ENCODE measurements at places on chromosomes 3 and 15. TPM values are rescaled to one million over a fixed set of nuclear protein-coding genes. Genes with fewer than 3 reads are reported as not detected.

DNA sequence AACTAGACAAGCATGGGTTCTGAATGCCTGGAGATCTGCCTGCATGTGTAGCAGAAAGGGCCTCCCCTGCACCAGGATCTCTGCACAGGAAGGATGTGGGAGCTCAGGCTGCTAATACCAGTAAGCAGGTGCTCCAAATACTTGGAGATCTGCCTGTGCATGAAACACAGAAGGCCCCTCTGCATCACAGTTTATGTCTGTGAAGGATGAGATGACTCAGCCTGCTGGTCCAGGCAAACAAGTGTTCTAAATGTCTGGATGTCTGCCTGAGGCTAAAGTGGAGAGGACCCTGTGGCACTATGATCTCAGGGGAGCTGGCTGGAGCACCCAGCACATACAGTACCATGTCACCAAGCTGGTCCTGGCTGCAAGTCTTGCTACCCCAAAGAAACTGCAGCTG is 678.8 kb downstream of the MCTP2 start:
- no peak overlapping the region for H3K27ac ChIP-seq
- no peaks in the 10 kb centered on the region for H3K4me1 ChIP-seq
- no peaks in the 10 kb centered on the region for H3K27me3 ChIP-seq
- H3K4me3 ChIP-seq: no peak overlapping the region

DNA sequence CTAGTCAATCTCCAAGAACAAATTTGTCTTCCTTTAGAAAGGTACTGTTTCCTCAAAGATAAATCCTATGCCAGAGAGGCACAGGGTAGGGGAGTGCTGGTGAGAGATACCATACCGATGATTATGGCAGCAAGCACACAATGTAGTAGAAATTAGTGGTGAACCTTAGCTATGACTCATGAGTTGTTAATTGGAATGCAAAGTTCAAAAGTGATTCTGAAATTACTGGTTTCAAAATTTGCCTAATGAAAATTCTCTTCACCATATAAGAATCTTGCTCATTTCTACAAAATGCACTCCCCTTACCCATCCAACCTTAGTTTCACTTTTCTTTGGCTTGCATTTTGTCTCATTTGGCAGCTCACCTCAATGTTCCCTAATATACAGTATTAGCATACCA is 139.5 kb upstream of the SLC2A2 start:
- H3K4me3 ChIP-seq: no peak overlapping the region
- no peaks in the 10 kb centered on the region for H3K36me3 ChIP-seq

GRCh38 chr3:132294906-132295305 is 22.3 kb upstream of the ACP3 start:
- no peaks in the 10 kb centered on the region for H3K4me1 ChIP-seq
- H3K27me3 ChIP-seq: no peaks in the 10 kb centered on the region
- no peak overlapping the region for H3K27ac ChIP-seq
- no peak overlapping the region for H3K4me3 ChIP-seq
- no peaks in the 10 kb centered on the region for H3K36me3 ChIP-seq

DNA sequence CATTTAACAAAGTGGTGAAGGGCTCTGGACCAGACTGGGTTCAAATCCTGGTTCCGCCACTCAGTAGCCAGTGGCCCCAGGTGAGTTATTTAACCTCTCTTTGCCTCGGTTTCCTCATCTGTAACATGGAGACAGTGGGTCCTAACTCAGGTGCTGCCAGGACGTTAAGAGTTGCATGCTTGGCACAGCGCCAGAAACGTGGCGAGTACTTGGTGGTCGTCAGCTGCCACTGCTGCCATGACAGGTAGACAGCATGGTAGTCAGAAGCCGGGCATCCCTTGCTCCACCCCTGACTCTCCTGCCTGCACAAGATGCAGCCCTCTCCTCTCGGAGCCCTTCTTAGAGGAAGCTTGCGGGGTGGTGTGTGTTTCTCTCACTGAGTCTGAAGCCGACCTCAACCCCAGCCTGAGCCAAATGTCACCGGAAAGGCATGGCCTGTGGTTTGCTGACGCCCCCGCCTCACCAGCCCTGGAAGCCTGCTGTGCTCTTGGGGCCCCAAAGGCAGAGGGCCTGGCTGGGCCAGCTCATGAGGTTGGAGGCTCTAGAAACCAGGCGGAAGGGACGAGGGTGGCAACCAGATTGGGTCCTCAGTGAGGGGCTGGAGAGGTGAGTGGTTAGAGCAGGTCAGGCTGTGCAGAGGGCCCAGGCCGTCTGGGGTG is 160.8 kb upstream of the TLE3 start:
- H3K4me1 ChIP-seq: peaks cover 8% of the 10 kb centered on the region
- no peak overlapping the region for H3K4me3 ChIP-seq
- no peak overlapping the region for H3K27ac ChIP-seq
- H3K36me3 ChIP-seq: no peaks in the 10 kb centered on the region
- no peaks in the 10 kb centered on the region for H3K27me3 ChIP-seq
- no peak for DNase-seq

DNA sequence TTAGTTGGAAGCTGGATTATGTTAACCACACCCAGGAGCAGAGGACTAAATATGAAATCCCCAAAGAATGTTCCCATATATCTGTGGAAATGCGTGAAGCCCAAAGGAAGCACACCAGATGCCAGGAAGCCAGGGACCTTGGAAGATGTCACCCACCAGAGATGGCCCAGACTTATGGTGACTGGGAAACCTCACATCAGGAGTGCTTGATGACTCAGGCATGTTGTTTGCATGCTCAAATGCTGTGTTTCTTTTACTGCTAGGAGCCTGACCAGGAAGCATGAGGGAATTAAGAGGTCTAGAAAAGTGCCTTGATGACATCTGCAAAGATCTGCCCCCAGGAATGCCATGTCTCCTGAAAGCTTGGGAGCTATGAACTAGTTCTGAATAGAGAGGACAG is 109.0 kb upstream of the SLC2A2 start:
- H3K27ac ChIP-seq: no peak overlapping the region
- no peaks in the 10 kb centered on the region for H3K36me3 ChIP-seq
- no peak overlapping the region for H3K4me3 ChIP-seq
- H3K4me1 ChIP-seq: no peaks in the 10 kb centered on the region
- no peaks in the 10 kb centered on the region for H3K27me3 ChIP-seq

DNA sequence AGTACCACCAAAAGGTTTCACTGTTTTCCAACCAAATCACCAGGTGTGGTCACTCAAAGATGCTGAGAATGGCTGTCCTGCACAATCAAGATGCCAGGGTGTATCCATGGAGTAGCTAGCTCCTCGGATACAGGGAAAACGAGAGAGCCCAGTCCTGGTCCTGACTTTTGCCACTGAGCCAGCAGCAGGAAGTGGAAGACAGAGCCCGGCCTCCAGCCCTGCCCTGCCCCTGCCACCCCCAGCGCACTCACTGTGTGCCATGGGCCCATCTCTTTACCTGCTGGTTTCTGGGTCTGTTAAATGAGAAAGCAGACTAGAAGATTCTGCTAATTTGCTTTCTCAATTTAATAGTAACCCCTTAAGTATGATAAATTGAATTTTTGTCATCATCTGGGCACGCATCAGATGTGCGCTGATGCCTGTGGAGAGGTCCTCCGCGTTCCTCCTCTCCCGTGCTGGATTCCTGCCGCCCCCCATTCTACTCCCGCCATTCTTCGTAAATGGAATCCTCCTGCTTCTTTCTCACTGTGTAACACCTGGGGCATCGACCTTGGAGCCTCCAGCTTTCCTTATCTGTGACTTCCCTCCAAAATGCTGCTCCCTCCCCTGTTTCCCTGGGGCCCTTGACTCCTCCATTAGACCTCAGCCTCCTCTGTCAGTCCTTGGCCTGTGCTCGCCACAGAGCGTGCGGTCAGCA is 18.0 kb downstream of the TNFAIP8L3 start:
- no peak for DNase-seq
- H3K4me3 ChIP-seq: peak overlapping the region; percentile 35
- no peaks in the 10 kb centered on the region for H3K36me3 ChIP-seq
- H3K27ac ChIP-seq: peak overlapping the region; percentile 27

DNA sequence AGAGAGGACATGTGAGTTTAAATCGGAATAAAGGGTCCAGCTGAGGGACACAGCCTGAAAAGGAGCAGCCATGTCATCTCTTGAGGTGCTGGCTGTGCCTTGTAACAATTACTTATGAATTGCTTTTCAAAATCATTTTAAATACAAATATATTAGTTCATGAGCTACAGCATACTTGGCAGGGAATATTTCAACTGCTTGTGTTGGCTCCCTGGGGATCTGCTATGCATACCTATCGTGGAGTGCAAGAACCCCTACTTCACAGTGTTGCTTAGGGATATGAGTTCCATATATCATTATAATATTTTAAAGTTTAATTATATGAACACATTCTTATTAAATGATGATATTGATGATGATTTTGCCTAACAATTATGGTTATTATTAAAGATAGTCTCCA is 19.1 kb upstream of the P2RY14 start:
- H3K36me3 ChIP-seq: peaks cover 78% of the 10 kb centered on the region
- DNase-seq: no peak
- no peak overlapping the region for H3K4me3 ChIP-seq
- H3K4me1 ChIP-seq: no peaks in the 10 kb centered on the region
- no peaks in the 10 kb centered on the region for H3K27me3 ChIP-seq

NGRN gene
- total RNA-seq: 42.6 TPM

DNA sequence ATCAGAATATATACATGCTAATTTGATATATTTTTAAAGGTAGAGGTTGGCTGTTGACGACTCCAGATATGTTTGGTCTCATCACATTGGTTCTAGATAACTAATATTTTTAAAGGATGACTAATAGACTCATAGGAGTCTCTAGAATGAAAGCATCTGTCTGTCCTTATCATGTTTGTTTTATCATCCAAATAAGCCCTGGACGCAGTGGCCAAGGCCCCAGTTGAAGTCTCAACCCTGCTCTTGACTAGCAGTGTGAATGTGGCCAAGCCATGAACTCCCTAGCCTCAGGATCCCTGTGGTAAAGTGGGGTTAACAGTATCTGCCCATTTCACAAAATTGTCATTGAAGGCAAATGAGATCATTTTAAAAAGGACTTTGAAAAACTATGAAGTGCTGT is 53.6 kb downstream of the ABHD2 start:
- no peaks in the 10 kb centered on the region for H3K4me1 ChIP-seq
- no peak overlapping the region for H3K4me3 ChIP-seq
- H3K27ac ChIP-seq: peak overlapping the region; percentile 4

SQOR gene
- total RNA-seq: 178 TPM

- no peak for DNase-seq
- H3K36me3 ChIP-seq: no peaks in the 10 kb centered on the region
- H3K27me3 ChIP-seq: no peaks in the 10 kb centered on the region
- H3K27ac ChIP-seq: no peak overlapping the region
- peaks cover 24% of the 10 kb centered on the region for H3K4me1 ChIP-seq
Measured at GRCh38 chr3:12871404-12871983, 30.1 kb upstream of the RPL32 start.

DNA sequence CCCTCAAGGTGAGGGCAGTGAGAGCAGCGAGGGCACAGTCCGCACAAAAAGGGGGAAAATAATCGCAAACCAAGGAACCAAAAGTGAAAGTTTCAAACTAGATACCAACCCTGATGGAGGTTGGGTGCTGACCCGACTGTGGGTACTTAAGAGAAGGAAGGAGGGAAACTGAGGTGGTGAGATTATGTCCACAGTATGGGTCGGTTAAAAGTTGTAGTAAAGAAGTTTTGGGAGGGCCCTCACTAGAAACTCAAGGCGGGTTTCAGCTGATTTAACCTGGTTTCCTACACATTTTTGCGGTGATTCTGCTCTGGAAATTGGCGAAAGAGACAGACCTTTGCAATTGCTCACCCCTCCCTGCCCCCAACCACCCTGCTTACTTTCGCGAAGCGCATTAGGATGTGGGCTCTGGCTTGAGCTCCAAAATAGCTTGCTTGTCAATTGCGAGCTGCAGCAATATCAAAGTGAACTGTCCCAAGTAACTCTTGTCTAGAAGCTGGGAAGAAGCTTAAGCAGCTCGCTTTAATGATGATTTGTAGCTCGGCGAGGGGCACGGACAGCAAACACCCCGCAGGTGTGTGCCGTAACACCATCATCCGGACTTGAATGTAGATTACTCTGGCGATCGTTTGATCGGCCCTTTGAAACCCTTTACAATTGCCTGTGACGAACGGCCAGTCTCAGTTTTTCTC is 15.8 kb downstream of the SOX2 start:
- H3K4me3 ChIP-seq: peak overlapping the region; percentile 40
- H3K27ac ChIP-seq: peak overlapping the region; percentile 70
- DNase-seq: no peak
- H3K36me3 ChIP-seq: no peaks in the 10 kb centered on the region
- H3K27me3 ChIP-seq: peaks cover 27% of the 10 kb centered on the region

APH1B gene
- 2.2 TPM for total RNA-seq

GRCh38 chr3:132539681-132540080 is 57.4 kb upstream of the ACKR4 start:
- H3K4me1 ChIP-seq: no peaks in the 10 kb centered on the region
- no peak overlapping the region for H3K27ac ChIP-seq
- no peak overlapping the region for H3K4me3 ChIP-seq
- no peaks in the 10 kb centered on the region for H3K27me3 ChIP-seq
- peaks cover 6% of the 10 kb centered on the region for H3K36me3 ChIP-seq

DNA sequence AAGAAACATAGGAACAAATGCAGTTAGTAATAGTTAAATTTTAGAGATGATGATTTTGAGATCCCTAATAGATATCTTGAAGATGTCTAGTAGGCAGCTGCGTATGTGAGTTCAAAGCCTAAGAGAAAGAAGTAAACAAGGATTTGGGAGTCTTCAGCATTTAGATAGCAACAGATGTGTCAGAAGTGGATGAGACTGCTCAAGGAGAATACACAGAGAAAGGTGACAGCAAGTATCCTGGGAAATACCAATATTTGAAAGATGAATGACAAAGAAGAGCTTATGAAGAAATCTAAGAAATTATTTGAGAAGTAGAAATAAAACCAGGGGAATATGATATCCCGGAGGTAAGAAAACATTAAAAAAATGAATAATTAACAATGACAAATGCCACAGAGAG is 130.9 kb downstream of the PCCB start:
- H3K27ac ChIP-seq: no peak overlapping the region
- H3K27me3 ChIP-seq: no peaks in the 10 kb centered on the region
- DNase-seq: no peak
- H3K4me1 ChIP-seq: no peaks in the 10 kb centered on the region

DNA sequence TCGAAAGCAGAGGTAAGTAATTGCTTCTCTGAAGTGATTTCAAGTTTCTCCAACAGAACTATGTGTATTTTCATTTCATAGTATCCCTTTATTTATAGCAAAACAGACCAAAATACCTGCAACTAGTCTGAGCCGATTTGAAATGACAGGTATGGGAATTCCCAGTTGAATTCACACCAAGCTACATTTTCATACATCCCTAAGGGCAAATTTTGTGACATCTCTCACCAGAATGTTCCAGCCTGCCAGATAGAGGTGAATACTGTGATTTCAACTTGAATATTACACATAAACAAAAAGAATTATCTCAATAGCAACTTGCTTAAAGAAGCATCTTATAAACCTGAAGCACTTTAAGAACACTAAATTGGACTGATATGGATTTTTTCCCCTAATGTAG is 235.7 kb downstream of the SLC9A9 start:
- H3K4me1 ChIP-seq: no peaks in the 10 kb centered on the region
- H3K36me3 ChIP-seq: no peaks in the 10 kb centered on the region
- no peak overlapping the region for H3K4me3 ChIP-seq
- H3K27ac ChIP-seq: no peak overlapping the region
- H3K27me3 ChIP-seq: no peaks in the 10 kb centered on the region

SAMD7 gene
- not detected for total RNA-seq

DAPK2 gene
- 1.9 TPM for total RNA-seq

All from esophagus squamous epithelium (tissue), 5 donors.